ENCODE measurements at places on chromosomes 5 and 9.

DNA sequence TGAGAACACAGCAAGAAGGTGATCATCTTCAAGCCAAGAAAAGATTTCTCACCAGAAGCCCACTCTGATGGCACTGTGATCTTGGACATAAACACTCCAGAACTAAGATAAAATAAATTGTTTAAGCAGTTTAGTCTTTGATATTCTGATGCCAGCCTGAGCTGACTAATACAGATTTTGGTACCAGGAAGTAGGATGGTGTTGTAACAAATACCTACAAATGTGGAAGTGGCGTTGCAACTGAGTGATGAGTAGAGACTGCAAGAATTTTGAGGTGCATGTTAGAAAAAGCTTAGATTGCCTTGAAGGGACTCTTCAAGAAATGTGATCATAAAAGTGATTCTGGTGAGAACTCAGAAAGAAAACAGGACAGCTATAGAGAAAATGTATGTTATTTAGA is 592.4 kb upstream of the DAB2 start:
- DNase-seq: no peak

DNA sequence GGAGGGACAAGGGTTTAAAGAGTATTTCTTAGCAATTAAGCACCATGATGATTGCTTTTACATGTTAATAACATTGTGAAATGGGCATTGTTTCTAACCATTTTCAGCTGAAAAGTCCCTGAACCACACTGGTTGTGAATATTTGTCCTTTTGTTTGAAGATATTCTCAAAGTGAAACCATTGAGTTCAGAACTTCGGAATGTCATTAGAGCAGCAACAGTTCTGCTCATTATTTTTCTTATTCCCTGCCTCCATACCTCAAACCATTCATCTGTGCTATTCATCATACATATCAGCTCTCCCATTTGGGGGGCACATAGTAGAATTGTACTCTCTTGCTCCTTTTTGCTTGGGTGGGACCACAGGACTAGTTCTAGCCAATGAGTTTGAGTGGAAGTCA is 553.0 kb upstream of the ZNF462 start:
- DNase-seq: no peak

DNA sequence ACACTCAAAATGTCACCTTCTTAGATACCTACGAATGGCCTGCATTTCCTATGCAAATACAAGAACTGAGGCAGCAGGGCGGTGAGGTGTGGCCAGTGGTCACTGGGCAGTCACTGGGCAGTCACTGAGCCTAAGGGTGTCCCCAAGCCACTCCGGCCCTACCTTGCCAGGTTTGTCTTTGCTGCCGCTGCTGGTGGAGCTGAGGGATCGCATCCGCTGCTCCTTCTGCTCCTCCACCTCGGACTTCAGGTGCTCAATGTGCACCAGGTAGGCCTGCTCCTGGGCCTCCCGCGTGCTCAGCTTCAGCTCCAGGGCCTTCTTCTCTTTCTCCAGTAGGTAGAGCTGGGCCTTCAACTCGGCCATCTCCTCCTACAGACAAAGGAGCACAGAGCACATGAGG is 72.3 kb downstream of the DCP2 start:
- no peak for DNase-seq

- DNase-seq: no peak
Observed at GRCh38 chr9:2351324-2351723, 270.3 kb upstream of the VLDLR start.

DNA sequence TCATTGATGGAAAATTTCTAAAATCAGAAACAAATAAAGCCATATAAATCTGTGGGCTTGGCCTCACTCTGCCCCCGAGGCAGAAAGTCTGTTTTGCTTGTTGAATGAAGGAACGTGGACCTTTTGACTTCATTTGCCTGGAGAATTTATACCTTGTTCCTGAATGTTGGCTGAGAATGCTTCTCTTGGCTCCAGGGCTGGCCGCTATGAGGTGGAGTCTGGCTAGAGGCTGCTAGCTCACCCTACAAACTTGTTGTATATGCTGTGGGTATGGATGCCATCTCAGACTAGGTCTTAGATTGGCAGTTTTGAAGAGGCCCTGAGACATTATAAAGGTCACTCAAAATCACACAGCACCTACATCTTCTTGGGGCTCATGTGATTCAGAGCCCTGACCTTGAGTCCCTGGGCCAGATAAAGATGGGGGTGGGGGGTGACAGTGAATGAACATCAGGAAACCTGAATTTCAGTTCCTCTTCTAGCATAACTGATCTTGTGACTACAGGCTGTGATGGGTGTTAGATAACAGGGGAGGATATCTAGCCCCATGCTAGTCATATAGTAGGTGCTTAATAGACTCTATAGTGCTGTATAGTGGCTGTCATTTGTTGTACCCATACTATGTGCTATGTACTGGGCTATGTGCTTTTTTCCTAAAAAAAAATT is 2.8 kb downstream of the GM2A start:
- no peak for DNase-seq

DNA sequence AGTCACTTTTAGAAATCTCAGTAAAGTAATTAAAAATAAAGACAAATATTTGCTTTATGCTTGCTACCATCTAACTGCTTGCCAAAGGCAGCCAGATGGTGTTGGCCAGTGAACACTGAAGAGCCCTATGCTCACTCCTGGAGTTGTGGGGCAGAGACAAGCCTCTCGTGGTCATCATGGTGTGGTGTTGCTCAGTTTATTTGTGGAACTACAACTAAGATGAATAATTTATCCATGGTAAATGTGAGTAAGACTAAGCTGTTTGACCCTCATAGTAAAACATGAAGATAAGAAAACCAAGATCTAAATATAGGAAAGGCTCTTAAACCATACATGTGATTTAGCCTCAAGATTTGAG is 100.7 kb downstream of the PDE8B start:
- no peak for DNase-seq

GRCh38 chr9:4495537-4495936 is 5.3 kb downstream of the SLC1A1 start:
- DNase-seq: no peak

GRCh38 chr5:73278693-73279092 is 105.7 kb downstream of the TMEM174 start:
- no peak for DNase-seq

DNA sequence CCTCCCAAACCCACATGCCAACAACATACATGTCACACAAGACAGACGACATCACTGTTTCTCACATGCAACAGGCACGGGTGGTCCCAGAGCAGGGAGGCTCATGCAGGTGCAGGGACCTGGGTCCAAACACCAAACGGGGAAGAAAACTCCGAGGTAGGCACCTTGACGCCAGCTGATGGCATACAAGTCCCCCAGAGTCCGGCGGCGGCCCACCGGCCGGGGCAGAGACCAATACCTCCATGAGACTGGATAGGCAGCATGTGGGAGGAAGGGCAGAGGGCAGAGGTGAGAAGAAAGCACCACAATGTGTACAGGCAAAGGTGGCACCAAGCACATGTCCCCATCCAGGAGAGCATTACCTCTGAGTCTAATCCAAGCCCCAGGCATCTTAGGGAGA is 73.0 kb upstream of the UBTD2 start:
- no peak for DNase-seq

DNA sequence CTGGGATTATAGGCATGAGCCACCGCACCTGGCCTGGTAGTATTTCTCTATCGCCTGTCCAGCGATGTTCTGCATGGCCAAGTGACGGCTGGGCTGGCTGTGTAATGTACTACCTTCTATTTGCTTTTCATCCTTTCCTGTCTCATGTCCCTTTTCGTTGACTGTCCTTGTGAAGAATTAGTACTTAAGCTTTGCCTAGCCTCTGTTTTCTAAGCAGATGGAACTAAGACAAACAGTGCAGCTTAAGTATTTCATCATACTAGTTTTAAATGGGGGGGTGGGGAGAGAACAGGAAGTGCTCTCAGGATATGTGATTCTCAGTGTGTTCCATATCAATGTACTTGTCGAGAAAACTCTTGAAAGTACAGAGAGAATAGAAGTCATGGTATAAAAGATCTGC is 31.7 kb upstream of the CCL21 start:
- DNase-seq: peak; percentile 5

GRCh38 chr9:2340046-2340760 is 281.4 kb upstream of the VLDLR start:
- DNase-seq: no peak

DNA sequence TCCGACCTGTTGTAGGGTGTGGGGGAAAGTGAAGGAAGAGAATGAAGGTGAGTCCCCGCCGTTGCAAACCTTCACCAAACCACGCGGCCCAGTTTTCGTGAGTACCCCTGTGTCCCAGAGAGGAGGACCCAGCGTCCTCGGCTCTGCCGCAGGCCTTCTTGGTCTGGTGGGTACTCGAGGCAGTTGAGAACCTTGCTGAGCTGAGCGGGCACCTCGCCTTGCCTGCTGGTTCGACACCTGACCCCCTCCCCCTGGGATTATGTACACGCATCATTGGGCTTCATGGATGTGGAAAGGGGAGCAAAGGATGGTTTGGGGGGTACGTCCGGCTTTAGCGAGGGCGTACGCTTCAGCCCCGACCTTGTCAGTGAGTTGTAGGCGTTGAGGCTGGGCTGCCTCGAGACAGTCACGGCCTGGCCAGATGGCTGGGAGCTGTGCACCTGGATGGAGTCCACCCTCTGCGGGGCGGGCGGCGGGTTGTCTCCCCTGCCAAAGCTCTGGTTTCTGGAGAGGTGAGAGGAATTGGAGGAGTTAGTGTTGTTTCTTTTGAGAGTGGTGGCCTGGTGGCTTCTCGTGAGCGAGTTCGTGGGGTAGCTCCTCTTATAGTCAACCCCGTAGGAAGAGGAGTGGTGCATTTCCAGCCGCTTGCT is 128.1 kb downstream of the SEMA6A start:
- DNase-seq: no peak

Measured in foreskin fibroblast (primary cell).